H4 (cell line): ENCODE measurements at places on chromosomes 7 and 10. TPM values are rescaled to one million over a fixed set of nuclear protein-coding genes. Genes with fewer than 3 reads are reported as not detected.

DNA sequence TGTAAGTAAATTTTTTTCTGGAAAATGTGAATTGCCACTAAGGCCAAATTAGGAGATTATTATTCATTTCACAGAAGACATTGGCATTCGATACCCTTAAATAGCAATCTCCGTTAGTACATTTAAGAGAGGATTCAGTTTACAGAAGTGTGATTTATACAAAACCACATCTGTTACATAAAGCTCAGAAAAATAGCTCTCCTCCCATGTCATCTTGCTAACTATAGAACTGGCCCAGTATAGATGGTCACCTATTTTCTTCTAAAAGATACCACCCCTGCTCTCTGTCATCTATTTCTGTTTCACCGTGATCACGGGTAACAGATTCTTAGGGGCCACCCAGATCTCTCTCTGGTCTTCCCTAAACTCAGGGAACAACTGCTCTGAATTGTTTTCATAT is 119.1 kb downstream of the HIP1 start:
- DNase-seq = no peak

- DNase-seq = no peak
These were observed 83.8 kb downstream of the ABCA13 start for GRCh38 chr7:48255046-48255445.

GRCh38 chr10:132566892-132567291 is 29.3 kb downstream of the INPP5A start:
- no peak for DNase-seq

Gene VWA2
- not detected in 2 replicates for total RNA-seq

DNA sequence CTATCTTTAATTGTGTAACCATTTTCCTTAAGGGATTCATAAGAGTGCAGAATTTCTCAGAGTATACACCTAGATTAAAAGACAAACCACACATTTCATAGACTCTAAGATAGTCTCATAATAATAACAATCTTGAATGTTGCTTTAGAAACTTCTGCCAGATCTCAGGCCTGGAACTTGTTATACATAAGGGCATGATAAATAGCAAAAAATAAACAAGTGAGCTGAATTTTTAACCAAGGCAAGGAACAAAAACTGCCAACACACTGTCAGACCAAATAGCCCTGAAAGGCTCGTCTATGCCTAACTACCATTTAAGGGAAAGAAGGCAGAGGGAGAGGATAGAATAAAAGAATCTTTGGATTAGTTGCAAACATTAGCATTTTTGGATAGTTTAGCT is 65.8 kb upstream of the SEMA3C start:
- DNase-seq = no peak

DNA sequence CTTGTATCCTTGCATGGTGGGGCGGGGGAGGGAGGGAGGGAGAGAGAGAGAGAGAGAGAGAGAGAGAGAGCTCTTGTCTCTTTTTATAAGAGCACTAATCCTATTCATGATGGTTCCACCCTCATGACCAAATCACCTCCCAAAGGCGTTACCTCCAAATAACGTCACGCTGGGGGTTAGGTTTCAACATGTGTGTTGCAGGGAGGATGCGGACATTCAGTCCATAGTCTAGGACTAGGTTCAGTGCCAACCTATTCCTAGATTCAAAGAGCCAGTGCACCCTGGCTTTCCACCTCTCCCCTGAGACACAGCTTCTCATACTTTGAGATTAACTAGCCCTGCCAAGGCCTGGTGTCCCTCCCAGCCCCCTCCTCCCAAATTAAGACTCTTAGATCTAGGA is 123.0 kb downstream of the GRK5 start:
- DNase-seq = no peak

Gene DPP6
- 0.06 TPM in 1 of 2 replicates, not detected in the other for total RNA-seq

DNA sequence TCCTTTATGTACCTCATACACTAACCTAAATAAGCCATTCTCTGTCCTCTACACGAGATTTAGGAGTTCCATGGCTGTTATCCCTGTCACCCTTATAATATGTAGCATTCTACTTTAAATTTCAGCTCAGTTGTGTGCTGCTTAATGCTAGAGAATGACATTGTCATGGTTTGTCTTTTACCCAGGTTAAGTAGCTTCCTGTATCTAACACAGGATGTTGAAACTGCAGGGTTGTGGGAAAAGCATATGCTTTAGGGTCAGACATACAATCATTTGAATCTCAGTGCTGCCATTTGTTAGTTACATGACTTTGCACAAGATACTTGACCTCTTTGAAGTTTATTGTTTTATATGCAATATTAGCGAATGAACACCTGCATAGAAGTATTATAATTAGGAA is 235.1 kb upstream of the CACNA2D1 start:
- no peak for DNase-seq

- DNase-seq = no peak
These were observed 41.1 kb upstream of the TFEC start for GRCh38 chr7:116071629-116072028.

DNA sequence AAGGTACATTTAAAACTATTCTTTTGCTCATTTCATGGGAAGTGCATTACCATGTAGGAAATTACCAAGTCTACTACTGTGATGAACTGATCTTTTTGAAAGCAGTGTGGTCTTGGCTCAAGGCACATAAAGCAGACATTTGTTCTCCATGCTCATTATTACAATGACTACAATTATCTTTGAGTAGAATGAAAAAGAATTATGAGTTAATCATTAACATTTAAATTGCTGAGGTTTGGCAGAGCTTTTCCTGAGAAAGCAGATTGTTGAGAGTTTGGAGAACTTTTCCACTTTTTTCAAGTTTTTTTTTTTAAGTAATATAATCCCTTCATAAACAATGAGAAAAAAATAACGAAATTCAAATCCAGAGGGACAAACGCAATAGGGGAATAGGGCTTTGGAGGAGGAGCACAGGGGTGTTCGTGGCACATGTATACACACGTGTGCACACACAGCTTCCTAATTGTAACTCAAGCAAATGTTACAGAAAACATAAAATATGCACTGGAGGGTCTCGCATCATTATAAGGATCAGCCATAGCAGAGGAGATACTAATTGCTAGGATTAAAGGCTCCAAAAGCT is 8.9 kb upstream of the CUBN start:
- no peak for DNase-seq

DNA sequence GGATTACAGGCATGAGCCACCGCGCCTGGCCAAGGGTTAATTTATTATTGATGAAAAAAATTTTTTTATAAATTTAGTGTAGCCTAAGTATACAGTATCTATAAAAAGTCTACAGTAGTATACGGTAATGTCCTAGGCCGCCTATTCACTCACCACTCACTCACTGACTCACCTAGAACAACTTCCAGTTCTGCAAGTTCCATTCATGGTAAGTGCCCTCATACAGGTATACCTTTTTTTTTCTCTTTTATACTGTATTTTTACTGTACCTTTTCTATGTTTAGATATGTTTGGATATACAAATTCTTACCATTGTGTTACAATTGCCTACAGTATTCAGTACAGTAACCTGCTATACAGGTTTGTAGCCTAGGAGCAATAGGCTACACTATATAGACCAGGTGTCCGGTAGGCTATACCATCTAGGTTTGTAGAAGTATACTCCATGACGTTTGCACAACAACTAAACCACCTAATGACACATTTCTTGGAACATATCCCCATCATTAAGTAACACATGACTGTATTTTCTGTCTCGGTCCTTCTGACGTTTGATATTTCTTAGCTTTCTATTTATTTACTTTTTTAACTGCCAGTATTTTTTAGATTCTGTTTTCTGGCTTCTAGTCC is 23.4 kb downstream of the IRF5 start:
- no peak for DNase-seq

Gene BICC1
- 8.6 and 11.8 TPM in 2 replicates for total RNA-seq

GRCh38 chr7:55179931-55180682 is 161.3 kb downstream of the EGFR start:
- DNase-seq = no peak

- no peak for DNase-seq
These were observed 171.4 kb downstream of the SFMBT2 start for GRCh38 chr10:7239312-7239985.

Gene TAS2R41
- not detected in 2 replicates for total RNA-seq

Gene AIFM2
- total RNA-seq = 9.2 and 10.6 TPM in 2 replicates

Gene EEPD1
- 9.4 and 22.9 TPM in 2 replicates for total RNA-seq

- no peak for DNase-seq
These were observed 60.8 kb downstream of the CARD11 start for GRCh38 chr7:2982831-2983230.

DNA sequence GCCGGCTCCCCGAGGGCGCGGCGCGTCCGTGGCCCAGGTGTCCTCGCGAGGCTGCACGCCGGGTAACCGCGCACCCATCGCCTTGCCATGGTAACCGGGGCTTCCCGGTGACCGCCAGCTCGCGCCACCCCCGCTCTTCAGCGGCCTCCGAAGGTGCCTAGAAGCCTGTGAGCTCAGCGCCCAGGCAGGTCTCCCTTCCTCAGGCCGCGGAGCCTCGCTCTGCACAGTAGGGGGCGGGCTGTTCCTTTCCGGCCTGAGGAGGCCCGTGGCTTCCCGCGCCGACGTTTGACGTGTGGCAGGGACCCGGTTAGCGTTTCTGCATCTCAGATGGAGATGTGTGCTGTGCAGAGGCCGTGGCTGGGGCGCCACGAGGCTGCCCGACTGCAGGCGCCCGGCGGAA is 117.1 kb downstream of the DYNC2I1 start:
- no peak for DNase-seq

DNA sequence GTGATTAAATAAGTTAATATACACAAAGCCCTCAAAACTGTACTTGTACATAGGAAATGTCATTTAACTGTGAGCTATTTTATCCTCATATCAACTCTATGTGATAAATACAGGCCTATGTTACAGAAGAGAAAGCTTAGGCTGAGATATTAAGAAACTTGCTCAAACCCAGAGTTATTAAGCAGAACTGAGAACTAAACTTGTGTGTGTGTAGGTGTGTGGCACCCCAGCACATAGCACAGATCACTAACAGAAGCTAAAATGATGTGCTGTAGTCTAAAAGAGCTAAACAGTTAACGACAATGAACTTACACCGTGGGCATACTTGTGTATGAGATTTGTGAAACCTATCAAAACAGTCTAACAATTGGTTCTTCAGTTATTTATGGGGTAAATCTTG is 34.5 kb downstream of the MTPN start:
- DNase-seq = no peak

- DNase-seq = no peak
These were observed 34.1 kb downstream of the NET1 start for GRCh38 chr10:5446390-5446926.

DNA sequence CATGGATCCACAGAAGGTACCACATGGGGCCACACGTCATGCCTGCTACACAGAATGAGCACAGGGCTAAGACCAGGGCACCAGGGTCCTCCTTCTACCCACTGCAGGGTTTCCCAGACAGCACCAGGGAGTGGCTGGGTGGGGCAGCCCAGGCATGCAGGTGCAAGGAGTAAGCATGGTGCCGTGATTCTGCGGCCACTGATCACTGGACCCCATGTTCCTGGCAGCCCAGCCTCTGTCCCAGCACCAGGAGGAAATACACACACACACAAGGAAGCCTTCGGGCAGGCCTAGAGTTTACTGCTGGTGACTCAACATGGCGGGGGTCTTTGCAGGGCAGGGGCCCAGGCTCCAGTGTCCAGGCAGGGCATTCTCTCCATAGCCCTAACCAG is 13.9 kb downstream of the ATP6V1F start:
- DNase-seq = no peak

GRCh38 chr10:87862679-87863052 is 667 bp downstream of the KLLN start:
- no peak for DNase-seq

Gene AUTS2
- 4.1 and 4.7 TPM in 2 replicates for total RNA-seq

GRCh38 chr10:92697663-92698511 is 8.1 kb downstream of the HHEX start:
- no peak for DNase-seq
